MCF 10A (cell line): ENCODE measurements at places on chromosomes 1 and 21.
A peak's percentile ranks its signal among the peaks of the same experiment; 100 is the strongest.

- no peak for DNase-seq
Observed at GRCh38 chr1:118578276-118578675, 393.2 kb upstream of the SPAG17 start.

GRCh38 chr1:28244549-28245251, 8.8 kb downstream of the ATP5IF1 start:
- no peak for DNase-seq

DNA sequence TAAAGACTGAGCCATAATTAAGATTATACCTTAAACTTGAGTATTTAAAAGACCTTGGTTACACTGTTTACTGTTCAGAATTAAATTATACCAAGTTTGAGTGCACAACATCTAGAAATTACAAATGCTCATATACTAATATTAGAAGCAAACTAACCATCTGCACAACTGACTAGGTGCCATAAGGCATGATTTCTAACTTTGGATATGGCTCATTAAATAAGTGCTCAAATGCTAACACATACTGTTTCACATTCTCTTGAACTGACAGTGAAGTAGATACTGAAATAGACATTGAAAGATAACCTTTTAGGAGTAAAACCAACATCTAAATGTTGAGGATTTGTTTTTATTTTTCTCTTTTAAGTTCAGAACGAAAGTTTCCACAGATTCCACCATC, 74.1 kb downstream of the PRKAA2 start:
- no peak for DNase-seq

- peak; percentile 54 for DNase-seq
Observed at GRCh38 chr21:37642493-37642892, 273.8 kb downstream of the KCNJ6 start.

GRCh38 chr1:173112129-173112528, 61.4 kb upstream of the TNFSF18 start:
- DNase-seq, result peak; percentile 34

DNA sequence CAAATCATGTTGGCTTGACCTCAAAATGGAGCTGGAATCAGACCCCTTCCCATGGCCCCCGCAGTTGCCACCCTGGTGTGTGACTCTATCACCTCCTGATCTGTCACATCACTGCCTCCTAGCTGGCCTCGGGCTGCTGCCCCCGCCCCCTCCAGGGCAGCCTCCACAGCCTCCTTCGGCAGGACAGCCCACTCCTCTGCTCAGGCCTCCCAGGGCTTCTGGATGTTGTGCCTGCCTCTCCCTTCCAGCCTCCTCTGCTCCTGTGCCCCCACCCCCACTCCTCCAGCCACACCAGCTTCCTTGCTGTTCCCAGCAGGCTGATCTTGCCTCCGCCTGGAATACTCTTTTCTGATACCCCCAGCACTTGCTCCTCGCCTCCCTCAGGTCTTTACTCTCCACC, 134.4 kb upstream of the EDN2 start:
- no peak for DNase-seq

DNA sequence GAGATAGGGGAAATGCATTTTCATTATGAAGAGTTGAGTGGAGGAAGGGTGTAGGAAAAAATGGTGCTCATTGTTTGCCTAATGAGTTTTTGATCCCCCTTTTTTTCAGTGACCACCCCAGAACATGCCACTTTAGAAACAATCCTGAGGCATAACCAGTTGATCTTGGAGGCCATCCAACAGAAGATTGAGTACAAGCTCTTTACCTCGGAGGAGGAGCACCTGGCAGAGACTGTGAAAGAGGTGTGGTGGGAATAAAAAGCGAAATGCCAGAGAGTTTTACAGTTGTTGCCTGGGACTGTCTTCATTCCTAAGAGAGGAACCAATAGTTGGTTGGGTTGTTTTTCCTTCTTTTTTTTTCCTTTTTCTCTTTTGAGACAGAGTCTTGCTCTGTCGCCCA, 54.3 kb upstream of the EPHA8 start:
- DNase-seq, result peak; percentile 14

DNA sequence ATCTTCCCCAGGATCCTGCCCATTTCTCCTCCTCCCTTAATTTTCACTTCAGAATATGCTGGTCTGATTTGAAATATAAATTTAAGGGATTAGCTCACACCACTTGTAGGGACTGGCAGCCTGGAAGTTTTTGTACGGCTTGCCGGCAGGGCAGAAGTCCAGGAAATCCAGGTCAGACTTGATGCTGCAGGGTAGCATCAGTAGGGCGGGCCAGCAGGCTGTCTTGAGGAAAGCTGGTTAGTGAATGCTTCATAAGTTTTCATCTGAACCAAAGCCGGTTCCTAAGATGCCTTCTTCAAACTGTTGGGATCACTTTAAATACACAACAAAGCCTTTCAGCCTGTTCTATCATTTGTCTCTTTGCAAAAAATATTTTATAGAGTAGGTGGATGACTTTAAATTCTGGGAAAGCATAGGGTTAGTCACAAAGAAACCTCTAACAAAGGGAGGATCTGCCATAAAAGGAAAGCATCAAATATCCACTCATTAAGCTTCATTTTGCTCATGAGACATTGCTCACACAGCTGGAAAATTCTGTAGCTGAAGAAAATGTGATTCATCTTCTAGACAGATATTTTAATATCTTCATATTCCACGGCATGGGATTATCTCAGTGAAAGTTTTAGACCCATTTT, 90.7 kb upstream of the GFI1 start:
- DNase-seq, result peak; percentile 51

DNA sequence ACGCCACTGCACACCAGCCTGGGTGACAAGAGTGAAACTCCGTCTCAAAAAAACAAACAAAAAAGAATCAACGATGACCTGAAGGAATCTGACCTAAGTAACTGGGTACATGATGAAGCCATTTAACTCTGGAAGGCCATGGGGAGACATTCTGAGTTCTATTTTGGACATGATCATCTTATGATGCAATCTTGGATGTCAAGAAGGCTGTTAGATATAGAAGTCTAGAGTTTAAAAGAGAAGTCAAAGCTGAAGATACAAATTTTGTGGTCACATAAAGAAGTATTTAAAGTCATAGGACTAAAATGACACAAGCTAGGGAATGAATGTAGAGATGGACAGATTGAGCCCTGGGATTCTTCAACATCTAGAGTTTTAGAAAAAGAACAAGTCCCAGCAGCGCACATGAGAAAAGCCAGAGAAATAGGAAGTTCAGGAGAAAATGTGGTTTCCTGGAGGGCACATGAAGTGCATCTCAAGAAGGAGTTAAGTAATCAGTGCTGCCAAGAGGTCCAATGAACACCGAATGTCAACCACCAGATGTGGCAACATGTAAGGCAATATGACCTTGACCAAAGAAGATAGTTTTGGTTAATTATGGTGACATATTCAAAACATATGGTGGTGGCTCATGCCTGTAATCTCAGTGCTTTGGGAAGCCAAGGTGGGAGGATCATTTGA, 26.8 kb downstream of the ELK4 start:
- no peak for DNase-seq

DNA sequence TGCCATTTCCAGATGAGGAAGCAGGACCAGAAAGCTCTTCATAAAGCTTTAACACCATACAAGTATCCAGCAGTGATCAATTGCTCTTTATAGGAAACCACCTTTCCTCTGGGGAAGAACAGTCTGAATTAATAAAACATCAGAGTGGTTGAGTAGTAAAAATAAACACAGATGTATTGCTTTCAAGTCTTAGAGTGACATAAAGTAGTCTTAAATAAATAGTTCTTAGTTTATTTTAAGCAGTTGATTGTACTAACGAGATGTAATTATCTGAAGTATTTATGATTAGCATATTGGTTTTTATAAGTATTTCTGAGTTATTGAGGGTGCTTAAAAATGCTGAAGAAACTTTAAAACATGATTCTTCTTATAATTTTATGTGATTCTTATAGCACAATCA, 67.0 kb downstream of the PRKAA2 start:
- DNase-seq, result no peak

- DNase-seq, result peak; percentile 53
Observed at GRCh38 chr1:221841251-221841982, 99.5 kb upstream of the DUSP10 start.

DNA sequence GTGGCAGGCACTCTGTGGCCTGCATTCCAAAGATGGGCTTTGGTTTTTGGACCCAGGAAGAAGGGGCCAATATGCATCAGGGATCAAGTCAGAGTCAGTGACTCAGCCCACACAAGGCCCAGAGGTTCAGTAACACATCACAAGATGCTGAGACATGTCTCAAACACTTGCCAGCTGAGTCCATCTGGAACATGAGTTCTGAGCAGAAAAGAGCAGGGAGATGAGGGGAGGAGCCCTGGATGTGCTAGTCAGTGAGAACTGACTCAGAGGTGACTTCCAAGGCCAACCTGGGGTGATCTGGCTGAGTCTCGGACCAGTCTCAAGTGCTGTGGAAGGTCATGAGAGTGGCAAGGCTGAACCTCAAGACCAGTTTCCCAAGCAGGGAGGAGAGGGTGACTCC, 150.1 kb downstream of the CDC7 start:
- DNase-seq, result peak; percentile 83

DNA sequence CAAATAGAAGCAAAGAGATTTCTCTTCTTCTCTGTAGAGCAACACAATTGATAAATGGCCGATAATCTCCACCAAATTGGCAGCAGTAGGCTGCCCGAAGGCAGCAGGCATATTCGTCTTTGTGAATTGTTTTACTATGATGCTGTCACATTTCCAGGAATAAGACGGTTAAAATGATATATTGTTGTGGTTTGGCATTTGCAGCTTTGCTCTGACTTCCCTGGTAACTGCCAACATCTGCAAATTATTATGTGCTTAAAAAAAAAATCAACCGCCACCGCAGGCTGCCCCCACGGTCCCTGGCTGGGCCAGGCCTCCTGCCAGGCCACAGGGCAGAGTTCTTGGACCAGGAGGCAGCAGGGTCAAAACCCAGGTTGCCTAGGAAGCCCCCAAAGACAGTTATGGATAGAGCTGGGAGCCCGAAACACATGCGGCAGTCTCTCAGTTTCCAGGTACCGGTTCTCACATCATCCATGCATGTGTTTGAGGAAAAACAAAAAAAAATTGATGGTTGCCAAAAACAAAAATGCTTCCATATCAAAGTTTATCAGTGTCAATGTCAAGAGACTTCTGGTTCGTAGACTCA, 179.3 kb downstream of the ETS2 start:
- DNase-seq, result peak; percentile 28

DNA sequence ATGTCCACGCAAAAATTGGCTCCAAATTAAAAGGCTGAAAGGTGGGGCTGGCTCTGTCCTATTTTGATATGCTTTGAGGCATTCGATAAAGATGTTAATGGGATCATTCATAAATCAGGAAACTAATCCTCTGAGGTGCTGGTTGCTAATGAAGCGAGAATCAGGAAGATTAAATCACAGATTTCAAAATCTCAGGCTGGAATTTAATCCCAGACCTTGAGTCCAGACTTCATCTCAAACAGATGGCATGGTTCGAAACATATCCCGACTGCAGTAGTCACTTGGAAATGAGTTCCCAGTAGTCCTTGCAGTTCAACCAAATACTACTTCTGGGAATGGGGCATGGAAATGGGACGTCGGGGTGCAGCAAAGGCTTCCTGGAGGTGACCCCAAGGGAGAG, 4.5 kb upstream of the KLF17 start:
- DNase-seq, result no peak

DNA sequence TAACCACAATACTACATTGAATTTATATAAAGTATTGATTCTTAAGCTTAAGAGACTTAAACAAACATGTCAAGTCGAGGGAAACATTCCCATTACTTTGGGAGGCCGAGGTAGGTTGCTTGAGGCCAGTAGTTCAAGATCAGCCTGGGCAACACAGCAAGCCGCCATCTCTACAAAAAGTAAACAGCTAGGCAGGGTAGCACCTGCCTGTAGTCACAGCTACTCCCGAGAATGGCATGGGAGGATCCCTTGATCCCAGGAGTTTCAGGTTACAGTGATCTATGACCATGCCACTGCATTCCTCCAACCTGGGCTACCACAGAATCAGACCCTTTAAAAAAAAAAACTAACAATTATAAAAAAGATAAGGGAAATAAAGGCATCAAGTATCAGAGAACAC, 50.4 kb downstream of the EIF4G3 start:
- peak; percentile 22 for DNase-seq

GRCh38 chr21:44802396-44803153, 955 bp upstream of the UBE2G2 start:
- DNase-seq, result no peak

- no peak for DNase-seq
Observed at GRCh38 chr21:33824156-33824941, 91.3 kb downstream of the ATP5PO start.

DNA sequence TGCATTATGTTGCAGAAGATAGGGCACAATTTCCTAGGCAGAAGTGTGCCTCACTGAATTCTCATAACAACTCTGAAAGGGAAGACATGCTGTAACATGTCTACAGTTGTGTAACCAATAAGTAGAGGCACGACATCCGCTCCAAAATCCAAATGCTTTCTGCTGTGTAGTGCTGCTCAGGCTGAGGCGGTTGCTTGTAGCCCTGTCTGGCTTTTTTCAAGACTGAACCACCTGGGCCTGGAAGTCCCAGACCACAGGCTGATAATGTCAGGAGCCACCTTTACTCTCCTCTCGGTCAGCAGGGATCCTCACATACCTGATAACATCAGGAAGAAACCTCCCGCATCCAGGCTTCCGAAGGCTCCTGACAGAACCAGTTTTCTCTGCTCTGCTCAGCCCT, 10.9 kb downstream of the AKNAD1 start:
- peak; percentile 85 for DNase-seq

DNA sequence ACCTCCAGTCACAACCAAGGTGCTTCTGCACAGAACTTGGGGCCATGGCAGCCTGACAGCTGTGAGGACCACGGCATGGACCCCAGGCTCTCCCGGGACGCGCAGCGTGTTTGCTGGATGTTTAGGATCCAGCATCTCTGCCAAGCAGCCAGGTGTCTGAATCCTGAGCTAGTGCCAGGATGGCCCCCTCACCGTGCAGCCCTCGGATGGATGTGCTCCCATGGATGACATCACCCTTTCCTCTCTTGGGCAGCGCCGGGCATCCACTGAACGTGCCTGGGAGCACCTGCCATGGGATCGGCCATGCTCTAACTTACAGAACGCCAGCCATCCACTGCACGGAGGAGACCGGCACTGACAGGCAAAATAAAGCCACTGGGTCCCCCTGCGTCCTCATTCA, 53.9 kb downstream of the PRDM15 start:
- DNase-seq, result no peak

- no peak for DNase-seq
Observed at GRCh38 chr1:109024646-109025045, 17.3 kb downstream of the WDR47 start.

DNA sequence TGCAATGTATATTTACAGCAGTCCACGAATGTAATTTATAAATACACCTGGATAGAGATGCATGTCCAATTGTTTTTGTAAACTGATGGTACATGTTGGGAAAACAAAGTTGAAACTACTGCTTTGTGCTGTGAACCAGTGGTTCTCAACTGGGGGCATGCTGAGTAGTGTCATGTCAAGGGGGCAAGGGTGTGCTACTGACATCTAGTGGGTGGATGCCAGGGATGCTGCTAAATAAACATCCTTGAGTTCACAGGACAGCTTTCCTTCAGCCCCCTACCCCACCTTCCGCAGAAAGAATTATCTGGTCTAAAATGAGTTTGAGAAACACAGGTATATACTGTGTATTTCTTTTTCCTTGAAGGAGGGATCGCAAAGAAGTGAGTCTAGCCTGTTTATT, 95.9 kb downstream of the RASAL2 start:
- DNase-seq, result peak; percentile 66

- peak; percentile 100 for DNase-seq
Observed at GRCh38 chr1:161201836-161202712, at the start of gene NDUFS2. Gene NDUFS2 (plus strand): TSS chr1:161202367. CDS start chr1:161202386, 19 bp downstream.

- DNase-seq, result peak; percentile 62
Observed at GRCh38 chr1:68116643-68117235, 66.3 kb upstream of the DIRAS3 start.

- no peak for DNase-seq
Observed at GRCh38 chr1:233584931-233585330, 29.0 kb upstream of the KCNK1 start.

- no peak for DNase-seq
Observed at GRCh38 chr1:64458915-64459314, 11.0 kb upstream of the CACHD1 start.
